NCI-H1436 (cell line): ENCODE measurements at places on chromosomes 12 and 14.

DNA sequence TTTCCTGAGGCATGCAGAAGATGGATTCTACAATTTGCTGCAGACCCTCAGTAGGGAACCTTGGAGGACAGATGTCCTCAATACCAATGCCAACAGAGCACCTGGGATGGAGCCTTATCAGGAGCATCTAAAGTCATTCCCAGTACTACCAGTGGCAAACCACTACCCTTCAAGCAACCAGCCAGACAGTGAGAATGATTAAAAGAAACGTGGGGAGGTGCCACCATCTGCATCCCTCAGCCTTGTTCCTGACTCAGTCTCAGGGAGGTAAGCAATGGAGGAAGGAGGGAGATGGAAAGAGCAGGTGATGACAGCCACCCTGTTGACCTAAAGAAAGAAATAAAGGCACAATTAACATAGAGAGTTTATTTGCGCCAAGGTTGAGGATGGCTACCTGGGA is 175.2 kb upstream of the GRIN2B start:
- no peak for DNase-seq

- DNase-seq = no peak
These were observed 59.5 kb downstream of the SCARB1 start for GRCh38 chr12:124804011-124804621.

DNA sequence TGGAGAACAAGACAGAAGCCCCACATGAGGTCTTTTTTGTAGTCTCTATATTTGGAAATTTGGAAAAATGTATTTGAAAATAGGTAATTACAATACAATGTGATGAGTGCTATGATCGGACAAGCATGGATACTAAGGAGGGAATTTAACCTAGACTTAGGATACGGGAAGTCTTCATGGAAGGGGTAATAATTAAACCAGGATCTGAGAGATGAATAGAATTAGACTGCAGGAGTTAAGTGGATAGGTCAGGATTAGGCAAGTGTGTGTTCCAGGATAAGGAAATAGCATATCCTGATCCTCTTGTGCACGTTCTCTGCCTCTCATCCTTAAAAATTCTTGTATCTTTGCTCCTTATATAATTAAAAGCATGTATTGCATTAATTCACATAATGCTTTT is 223.3 kb upstream of the PRICKLE1 start:
- DNase-seq = no peak

GRCh38 chr14:68328509-68328908 is 464.4 kb downstream of the ZFP36L1 start:
- no peak for DNase-seq

- DNase-seq = no peak
These were observed 156.9 kb downstream of the PTPN11 start for GRCh38 chr12:112575559-112576067.

DNA sequence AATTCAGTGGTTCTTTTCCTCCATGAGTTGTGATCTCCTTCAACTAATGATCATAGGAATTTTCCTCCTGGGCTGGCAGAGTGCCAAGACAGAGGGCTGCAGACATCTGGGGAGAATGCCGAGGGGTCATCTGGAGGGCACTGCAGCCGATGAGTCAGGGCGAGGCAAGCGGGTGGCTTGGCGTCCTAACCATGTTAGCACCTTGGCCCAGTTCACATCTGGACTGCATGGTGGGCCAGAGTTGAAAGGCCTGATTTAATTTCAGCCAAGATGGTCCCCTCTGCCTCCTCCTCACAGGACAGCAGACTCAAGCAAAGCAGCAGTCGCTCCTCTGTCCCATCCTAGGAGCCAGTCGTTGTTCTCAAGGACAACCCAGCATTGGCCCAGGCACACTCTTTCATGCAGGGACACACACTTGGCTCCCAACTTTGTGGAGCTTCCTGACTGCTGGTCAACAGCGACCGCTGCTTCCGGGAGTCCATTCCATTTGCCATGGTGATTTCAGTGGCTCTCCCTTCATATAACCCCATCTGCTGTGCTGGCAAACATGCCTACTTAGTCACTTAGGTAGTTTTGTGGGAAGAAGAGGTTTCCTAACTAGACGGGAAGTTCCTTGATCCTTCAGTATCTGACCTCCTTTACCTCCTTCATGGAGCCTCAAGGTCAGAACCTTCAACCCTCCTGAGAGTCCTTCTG is 161.8 kb downstream of the TTC8 start:
- DNase-seq = no peak

- no peak for DNase-seq
These were observed 12.5 kb downstream of the CKB start for GRCh38 chr14:103509864-103510723.

GRCh38 chr12:69354556-69355187 is 4.9 kb upstream of the YEATS4 start:
- no peak for DNase-seq

DNA sequence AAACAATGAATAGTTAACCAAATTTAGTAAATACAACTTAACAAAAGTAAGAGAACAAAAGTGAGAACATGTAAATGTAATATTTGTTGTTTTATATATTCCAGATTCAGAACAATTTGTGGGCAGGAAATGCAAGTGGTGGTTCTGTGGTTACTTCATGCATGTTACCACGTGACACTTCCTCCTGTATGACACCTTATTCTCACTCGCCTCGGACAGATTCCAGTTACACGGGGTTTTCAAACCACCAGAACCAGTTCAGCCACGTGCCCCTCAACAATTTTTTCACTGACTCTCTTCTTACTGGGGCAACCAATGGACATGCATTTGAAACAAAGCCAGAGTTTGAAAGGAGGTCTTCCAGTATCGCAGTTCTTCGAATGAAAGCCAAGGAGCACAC is 21.0 kb downstream of the ALX1 start:
- no peak for DNase-seq

GRCh38 chr14:71803539-71804260 is 128.5 kb upstream of the RGS6 start:
- no peak for DNase-seq

DNA sequence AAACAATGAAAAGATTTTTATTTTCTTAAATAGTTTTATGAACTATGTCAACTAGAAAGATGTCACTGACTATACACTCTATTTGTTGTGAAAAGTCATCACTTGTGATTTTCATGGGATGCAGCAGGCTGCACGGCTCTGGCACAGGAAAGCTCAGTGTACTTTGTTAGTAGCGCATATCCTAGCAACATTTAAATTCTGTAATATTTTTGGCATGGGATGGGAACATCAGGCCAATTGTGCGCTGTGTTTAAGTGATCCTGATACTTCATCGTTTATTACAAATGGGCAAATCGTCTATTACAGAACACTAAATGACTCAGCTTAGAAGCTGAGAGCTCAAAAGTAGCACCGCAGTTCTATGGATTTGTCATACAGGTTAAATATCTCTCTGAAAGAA is 60.7 kb upstream of the SAV1 start:
- DNase-seq = no peak

- no peak for DNase-seq
These were observed 65.6 kb upstream of the PTGR2 start for GRCh38 chr14:73785834-73786635.

DNA sequence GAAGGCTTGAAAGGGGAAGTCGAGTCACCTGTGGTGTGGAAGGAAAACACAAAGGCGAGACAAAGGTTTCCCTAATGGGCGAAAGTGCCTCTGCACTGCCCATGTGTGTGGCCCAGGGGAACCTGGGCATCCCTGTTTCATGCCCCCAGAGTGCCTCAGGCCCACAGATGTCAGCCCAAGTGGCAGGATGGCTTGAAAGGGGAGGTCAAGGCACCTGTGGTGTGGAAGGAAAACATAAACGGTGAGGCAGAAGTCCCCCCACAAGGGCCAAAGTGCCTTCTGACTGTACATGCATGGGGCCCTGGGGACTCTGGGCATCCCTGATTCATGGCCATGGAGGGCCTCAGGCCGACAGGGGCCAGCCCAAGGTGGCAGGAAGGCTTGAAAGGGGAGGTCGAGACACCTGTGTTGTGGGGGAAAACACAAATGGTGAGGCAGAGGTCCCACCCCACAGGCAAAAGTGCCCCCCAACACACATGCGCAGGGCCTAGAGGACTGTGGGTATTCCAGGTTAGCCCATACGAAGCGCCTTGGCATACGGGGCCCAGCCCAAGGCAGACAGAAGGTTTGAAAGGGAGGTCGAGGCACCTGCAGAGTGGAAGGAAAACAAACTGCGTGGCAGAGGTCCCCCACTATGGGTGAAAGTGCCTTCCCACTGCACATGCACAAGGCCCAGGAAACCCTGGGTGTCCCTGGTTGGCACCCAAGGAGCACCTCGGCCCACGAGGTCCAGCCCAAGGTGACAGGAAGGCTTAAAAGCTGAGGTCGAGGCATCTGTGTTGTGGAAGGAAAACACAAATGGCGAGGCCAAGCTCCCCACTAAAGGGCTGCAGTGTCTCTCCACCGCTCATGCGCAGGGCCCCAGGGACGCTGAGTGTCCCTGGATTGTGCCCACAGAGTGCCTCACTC is 382.3 kb downstream of the ALG10 start:
- DNase-seq = no peak

DNA sequence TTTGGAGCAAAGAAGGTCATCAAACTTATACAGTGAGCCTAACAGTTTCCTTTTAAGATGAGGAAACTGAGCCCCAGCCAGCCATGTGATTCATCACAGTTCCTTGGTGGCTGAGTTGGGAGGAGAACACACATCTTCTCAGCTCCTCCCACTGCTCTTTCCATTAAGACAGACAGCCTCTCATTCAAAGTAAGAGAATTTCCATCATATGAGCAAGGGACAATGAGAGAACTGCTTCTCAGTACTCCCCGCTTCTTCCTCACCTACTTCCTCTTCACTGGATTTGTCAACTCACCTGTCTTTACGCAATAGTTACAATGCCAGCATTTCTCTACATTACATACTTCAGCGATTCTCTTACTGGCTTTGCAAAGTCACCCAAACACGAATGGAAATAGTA is 2.2 kb downstream of the IFNG start:
- no peak for DNase-seq

DNA sequence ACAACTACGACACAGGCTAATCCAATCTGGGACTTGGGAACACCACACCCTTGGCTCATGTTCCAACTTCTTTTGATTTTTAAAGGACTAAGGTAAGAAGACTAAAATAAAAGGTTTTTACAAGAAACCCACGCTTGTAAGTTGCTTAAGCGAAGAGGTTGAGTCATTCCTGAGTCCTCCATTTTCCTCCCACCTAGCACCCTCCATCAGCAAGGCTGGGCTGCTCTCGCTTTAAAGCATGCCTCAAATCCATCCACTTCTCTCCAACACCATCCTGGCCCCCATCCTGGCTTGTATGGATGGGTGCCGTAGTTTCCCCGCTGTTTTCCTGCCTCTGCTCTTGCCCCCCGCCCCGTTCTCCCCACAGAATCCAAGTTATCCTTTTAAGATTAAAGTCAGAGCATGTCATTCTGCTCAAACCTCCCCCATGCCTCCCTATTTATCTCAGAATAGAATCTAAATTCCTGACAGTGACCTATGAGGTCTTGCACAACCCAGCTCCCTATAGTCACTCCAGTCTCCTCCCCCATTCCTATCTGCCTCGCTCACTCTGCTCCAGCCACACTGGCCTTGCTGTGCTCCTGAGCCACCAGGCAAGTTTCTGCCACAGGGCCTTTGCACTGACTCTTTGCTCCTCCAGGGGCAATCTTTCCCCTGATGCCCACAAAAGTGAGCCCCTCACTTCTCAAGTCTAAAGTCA is 34.5 kb downstream of the SCARB1 start:
- DNase-seq = no peak

GRCh38 chr12:93221841-93222240 is 155.9 kb upstream of the NUDT4 start:
- no peak for DNase-seq

- no peak for DNase-seq
These were observed 708 bp upstream of the IGFBP6 start for GRCh38 chr12:53096759-53097158.

DNA sequence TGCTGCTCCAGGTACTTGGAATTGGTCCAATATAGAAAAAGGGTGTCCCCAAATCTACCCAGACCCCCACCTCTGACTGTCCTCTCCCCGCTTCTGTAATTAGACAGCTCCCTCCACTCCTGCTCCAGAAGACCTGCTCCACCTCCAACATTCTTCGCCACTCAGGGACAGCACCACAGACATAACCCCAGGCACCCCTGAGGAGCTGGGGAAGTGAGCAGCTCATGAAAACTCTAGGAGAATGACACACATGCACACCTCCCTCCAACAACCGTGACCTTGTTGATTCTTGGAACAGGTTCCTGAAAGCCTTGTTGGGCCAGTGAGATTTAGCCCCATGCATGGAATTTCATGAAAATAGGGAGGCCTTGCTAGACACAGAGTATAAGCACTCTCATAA is 8.2 kb downstream of the KRT4 start:
- no peak for DNase-seq

DNA sequence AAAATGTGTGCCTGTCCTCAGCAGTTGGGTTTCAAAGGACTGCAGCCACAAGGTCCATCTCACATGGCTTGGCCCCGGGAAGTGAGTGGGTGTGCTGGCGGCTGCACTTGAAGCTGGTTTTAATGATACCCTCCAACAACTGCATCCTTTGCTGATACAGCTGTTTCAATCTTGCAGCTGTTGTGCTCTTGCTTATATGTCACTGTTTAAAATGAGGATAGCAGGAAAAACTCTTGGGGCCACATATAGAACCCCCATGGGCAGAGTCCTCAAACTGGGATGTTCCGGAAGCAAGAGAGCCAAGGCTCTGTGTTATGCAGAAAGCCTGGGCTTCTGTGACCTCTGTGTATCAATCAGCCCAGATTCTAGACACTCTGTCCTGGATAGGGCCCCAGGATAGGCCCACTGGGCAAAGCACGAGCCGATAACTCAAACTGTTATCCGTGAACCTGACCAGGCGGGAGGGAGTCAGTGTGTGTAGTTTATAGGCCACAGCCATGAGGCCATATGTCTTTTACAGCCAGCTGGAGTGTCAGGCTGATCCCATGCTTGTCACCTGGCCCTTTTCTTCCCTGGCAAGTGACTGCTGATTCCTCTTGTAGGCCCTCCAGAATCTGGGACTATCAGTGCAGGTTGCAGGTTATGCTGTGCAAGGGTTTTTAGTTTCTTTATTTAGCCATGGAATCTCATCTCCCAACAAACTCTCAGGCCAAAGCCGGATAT is 74.3 kb downstream of the SSPN start:
- no peak for DNase-seq

GRCh38 chr12:63480186-63480585 is 188.1 kb downstream of the DPY19L2 start:
- no peak for DNase-seq

GRCh38 chr14:70807898-70808415 is 1.4 kb downstream of the MAP3K9 start:
- DNase-seq = peak; percentile 15

DNA sequence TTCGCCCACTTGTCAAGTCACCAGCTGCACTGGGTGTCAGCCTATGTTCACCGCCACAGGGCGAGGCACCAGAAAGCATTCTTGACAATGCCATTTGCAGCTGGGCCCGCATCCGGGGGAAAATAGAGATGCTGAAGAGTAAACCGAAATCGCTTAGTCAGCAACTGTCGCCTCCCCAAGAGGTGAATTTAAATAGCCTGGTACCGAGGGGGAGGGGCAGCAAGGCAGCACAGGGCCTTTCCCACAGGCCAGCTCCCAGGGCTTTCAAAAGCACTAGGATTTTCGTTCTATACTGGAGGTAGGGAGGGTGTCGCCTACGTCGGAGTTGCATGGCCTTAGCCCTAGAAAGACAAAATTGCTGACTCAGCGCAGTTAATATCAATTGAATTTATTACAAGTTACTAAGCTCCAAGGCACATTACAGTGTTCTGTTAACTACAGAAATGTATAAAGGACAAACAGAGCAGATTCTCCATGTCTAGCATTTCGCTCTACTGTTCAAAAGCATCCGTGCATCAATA is 4.3 kb downstream of the IRF2BPL start:
- DNase-seq = peak; percentile 66
